ENCODE measurements at places on chromosomes 11 and 22. TPM values are rescaled to one million over a fixed set of nuclear protein-coding genes. Genes with fewer than 3 reads are reported as not detected.

OR6A2 gene
- total RNA-seq = 0.73 TPM

SAA2 gene
- not detected for total RNA-seq

CSRP3 gene
- not detected for total RNA-seq

C11orf65 gene
- total RNA-seq = 1.8 TPM

DEFB131B gene
- not detected for total RNA-seq

KDM4E gene
- total RNA-seq = not detected

LBHD1 gene
- 4.3 TPM for total RNA-seq

TEAD1 gene
- 120 TPM for total RNA-seq

DNAJB7 gene
- not detected for total RNA-seq

ANO3 gene
- total RNA-seq = 0.33 TPM

All from smooth muscle cell of trachea (primary cell).